ENCODE measurements at places on chromosomes 1 and 21.

DNA sequence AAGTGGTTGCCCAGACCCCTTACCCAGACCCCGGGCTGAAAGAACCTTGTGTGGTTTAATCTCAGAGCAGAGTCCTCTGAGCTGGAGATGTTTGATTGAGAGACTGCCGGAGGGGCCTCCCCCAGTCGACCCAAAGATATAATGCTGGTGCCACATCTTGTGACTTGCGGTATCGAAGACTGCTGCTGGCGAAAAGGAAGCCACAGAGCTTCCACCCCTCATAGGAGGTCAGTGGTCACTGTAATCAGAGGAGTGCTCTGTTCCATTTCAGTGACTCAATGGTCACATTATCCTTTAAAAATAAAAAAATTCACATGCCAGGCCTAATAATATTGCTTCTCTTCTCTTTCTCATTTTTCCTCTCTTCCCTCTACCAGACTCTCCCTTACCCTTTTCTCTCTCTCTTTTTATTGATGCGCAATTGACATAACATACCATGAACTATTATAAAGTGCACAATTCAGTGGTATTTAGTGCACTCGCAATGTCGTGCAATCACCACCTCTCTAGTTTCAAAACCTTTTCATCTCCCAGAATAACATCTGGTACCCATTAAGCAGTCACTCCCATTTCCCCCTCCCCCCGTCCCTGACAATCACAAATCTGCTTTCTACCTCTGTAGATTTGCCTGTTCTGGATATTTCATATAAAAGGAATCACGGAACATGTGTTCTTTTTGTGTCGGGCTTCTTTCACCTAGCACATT, 52.6 kb upstream of the LYST start:
- DNase-seq, result no peak

DNA sequence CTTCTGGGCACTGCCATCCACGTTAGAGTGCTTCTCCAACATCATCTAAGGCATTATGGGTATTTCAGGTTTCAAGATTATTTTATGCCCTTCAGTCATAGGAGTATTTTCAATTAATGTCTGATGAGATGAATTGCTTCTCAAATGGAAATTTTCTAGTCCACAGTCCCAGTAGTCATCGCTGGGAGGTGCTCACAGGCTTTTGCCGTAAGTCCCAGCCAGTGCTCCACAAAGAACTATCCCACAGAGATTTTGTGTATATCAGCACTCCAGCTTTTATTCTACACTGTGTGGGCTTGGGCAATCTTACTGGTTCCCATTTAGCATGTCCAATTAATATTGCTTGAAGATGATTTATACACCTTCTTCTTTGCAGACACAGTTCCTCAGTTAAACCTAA, 61.0 kb downstream of the SMYD2 start:
- DNase-seq, result no peak

DNA sequence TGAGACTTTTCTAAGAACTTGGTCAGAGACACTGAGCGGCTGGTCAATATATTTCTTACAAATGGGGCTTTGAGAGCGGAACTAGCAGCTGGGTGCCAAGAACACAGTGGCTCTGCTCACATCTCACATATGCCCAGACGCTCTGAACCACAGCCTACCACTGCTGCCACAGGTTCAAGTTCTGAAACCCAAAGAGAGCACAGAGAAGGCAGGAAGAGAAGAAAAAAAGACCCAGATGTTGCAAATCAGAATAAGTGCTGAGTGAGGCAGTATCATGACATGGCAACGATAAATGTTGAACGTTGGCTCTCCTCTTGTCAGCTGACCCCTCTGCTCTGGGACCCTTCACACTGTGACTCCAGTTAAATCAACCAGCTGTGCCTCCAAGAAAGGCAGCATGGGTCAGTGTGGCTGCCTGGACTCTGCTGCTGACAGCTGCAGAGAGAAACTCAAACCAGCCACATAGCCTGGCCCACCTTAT, 26.4 kb downstream of the HIVEP3 start:
- DNase-seq, result no peak

DNA sequence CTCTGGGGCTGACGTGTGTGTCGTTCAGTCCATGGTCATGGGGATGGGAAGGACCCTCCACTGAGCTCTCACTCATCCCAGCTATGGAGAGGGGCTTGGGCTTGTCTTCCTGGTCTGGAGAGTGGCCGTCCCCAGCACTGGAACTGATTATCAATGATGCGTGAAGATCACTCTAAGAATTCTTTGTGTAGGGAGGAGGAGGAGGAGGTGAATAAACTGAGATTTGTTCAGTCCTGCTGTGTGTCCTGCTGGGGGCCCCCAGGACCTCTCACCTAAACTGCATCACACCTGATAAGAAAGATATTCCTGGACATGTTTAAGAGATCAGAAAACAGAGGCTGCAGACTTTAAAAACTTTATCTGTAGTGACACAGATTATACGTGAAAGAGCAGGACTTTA, 21.2 kb downstream of the RHOU start:
- no peak for DNase-seq

DNA sequence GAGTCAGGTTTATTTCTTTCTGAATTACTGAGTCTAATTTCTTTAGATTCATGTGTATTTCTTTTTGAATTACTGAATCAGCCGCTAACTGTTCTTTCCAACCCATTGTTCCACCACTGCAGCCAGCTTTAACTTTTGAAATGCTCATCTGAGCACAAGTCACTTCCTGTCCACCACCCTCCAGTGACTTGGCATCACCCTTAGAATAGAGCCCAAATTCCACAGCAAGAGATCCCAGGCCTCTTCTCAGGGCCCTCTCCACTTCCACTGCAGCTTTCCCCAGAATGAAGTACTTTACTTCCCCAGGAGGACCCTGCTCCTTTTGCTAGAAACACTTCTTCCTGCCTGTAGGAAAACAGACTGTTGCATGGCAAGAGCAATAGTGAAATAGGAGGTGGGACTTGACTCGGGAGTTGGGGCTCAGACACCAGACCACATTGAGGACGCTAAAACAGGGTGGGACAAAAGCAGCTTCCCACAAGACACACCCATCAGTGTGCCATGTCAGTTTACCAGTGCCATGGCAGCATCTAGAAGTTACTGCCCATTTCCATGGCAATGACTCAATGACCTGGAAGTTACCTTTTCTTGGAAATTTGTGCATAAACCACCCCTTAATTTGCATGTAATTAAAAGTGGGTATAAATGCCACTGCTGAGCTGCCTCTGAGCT, 56.5 kb upstream of the ADAR start:
- no peak for DNase-seq

GRCh38 chr1:53477651-53478501, 18.7 kb downstream of the DMRTB1 start:
- DNase-seq, result no peak

GRCh38 chr1:226029093-226029496, 30.0 kb upstream of the SDE2 start:
- DNase-seq, result no peak

GRCh38 chr1:68644504-68644903, 147.6 kb upstream of the DEPDC1 start:
- no peak for DNase-seq

GRCh38 chr1:182249201-182249676, 142.4 kb downstream of the GLUL start:
- no peak for DNase-seq

- no peak for DNase-seq
Observed at GRCh38 chr1:8382608-8383505, 64.9 kb downstream of the SLC45A1 start.

DNA sequence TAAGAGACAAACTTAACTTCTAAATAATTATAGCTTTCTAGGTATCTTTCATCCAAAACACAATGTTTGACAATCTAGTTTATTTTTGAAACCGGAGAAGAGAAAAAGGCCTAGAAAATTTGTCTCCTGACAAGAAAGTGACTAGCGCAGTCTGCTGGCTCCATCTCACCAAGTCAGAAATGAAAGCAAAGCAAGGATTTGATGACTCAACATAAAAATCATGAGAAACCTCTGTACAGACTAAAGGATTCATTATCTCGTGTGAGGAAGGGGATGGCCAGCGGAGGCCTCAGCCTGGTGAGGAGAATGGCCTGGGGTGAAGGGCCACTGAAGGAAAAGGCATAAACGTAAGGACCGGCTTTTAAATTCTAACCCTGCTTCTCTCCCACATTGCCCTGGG, 20.0 kb upstream of the TSNAX start:
- no peak for DNase-seq

DNA sequence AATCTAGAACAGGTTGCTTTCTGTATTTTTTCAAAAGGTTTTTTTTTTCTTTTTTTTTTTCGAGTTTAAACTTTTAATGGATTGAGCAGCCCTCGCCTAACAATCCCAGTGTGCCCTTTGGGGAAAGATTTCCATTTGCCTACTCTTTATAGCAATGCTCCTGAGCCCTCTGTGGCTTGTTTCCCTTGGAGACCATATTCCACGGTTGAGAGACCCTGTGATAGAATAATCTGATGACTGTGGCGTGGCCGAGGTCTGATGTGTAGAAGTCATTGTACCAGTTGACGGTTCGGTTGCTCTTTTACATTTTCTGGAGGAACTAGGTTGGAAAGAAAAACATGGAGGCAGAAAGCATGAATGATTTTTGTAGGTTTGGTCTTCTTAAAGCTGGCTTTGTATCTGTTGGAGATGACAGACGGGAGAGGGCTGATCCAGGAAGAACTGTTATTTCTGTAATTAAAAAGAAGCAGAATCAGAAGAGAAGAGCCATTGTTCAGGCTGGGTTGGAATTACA, 305.7 kb upstream of the NRIP1 start:
- DNase-seq, result no peak

DNA sequence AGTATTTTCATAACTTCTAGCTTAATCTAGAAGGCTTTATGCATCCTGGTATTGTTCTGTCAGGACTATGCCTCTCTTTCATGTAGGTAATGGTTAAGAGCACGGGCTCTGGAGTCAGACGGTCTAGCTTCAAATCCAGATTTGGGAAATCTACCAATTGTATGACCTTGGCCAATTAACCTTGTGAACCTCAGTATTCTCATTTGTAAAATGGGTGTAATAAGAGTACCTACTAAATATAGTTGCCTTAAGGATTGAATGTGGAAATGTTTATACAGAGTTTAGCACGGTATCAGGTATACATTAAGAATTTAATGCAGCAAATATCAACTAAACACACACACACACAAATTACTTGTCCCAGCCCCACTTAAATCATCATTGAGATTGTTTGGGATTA, 97.3 kb upstream of the RAB3GAP2 start:
- no peak for DNase-seq

- DNase-seq, result no peak
Observed at GRCh38 chr21:43298546-43299440, 128.1 kb downstream of the SIK1 start.

GRCh38 chr1:11307852-11308251, 34.9 kb downstream of the UBIAD1 start:
- no peak for DNase-seq

DNA sequence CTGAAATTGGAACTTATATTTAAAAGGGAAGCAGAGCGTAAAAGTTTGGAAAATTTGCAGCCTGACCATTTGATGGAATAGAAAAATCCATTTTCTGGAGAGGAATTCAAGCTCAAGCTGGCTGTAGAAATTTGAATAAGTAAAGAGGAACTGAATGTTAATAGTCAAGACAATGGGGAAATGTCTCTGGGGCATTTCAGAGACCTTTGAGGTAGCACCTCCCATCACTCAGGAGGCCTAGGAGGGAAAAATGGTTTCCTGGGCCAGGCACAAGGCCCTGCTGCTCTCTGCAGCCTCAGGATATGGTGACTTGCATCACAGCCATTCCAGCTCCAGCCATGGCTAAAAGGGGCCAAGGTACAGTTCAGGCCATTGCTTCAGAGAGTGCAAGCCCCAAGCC, 17.6 kb upstream of the TSHB start:
- DNase-seq, result no peak

GRCh38 chr1:89310505-89310904, 37.8 kb upstream of the GBP5 start:
- DNase-seq, result no peak

- DNase-seq, result no peak
Observed at GRCh38 chr1:57461405-57461804, 37.5 kb upstream of the DAB1 start.

- no peak for DNase-seq
Observed at GRCh38 chr1:39127513-39127912, 77.0 kb upstream of the MACF1 start.

DNA sequence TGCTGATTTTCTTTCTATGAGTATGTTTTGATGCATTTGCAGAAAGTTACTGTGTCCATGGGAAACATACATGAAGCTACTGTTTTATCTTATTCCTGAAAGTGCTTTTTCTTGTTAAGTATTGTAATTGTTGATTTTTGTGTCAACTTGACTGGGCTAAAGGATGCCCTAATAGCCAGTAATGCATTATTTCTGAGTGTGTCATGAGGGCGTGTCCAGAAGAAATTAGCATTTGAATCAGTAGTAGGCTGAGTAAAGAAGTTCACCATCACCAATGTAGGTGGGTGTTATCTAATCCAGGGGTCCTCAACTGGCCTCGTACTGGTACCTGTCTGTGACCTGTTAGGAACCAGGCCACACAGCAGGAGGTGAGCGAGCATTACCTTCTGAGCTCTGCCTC, 760.2 kb downstream of the PLA2G4A start:
- no peak for DNase-seq

GRCh38 chr1:145936247-145936646, 9.0 kb upstream of the RBM8A start:
- DNase-seq, result peak; percentile 67

GRCh38 chr1:195981448-195982139, 626.6 kb downstream of the KCNT2 start:
- DNase-seq, result no peak

- no peak for DNase-seq
Observed at GRCh38 chr21:40752125-40752524, 94.8 kb downstream of the DSCAM start.

GRCh38 chr1:38766125-38766524, 93.4 kb downstream of the RRAGC start:
- no peak for DNase-seq

Measured in osteocyte (in vitro differentiated cells).